ENCODE measurements at places on chromosomes 16 and 17.

- DNase-seq, result peak; percentile 88
These were observed 2.6 kb upstream of the FMNL1 start for GRCh38 chr17:45218895-45219661.

GRCh38 chr17:51650202-51650601, 389.9 kb downstream of the UTP18 start:
- DNase-seq, result no peak

GRCh38 chr17:18187226-18187625, 3.6 kb downstream of the ALKBH5 start:
- DNase-seq, result no peak

DNA sequence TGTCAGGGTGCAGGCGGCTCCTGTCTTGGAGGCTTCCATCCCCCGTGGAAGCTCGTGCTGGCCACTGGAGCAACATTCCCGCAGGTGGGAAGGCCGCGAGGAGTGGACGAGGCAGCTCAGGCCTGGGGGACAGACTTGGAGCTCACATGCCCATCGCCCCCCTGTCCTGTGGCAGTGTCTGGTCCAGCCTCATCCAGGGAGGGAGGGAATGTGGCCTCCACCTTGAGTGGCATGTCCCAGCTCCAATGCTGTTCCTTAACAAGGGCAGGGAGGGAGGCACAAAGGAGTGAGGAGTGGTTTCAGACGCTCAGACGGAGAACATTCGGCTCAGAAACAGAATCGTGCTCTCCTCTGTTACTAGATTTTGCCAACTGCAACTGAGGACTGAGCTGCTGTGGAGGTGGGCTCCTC, 159.4 kb upstream of the CHMP6 start:
- no peak for DNase-seq

GRCh38 chr17:63311416-63311937, 134.6 kb downstream of the CYB561 start:
- no peak for DNase-seq
